ENCODE measurements at places on chromosomes 6 and 20. TPM values are rescaled to one million over a fixed set of nuclear protein-coding genes. Genes with fewer than 3 reads are reported as not detected.
A peak's percentile ranks its signal among the peaks of the same experiment; 100 is the strongest.

DNA sequence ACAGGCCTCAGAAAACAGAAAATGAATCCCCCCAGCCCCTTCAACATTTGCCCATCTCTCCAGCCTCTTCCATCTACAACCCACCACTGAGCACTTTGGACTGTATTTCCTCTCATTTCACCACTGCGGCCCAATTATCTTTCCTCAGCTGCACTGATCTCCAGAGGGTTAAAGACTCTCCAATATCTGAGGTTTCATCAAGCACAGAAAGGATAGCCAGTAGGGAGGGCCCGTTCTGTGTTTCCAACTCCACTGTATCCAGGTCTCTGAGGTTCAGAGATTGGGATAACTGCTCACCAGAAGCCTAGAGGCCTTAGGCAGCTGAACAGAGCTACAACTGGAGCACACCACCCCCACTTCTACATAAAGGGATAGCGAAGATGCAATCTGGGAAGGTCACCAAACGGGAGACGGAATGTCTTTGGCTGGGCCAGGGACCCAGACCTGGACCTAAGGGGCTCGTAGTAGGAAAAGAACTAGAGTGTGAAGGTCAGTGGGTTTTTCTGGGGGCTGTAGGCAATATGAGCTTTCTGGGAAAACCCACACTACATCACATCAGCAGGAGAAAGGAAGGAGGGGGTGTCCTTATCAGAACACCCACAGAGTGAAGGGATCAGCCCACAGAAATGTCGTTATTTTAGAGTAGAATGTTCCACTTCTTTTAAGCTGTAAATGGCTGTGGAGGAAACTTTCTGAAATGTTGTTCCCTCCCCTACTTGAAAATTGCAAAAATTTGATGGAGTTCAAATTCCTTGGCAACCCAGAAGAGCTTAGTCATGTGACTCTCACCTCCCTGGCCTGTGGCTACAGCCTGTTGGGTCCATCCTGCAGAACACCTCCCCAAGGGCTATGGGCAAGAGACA, 7.3 kb downstream of the KCNK5 start:
- H3K4me3 ChIP-seq = no peak overlapping the region
- H3K27ac ChIP-seq = no peak overlapping the region
- no peak for DNase-seq
- no peaks in the 10 kb centered on the region for H3K4me1 ChIP-seq
- 0 out of 2 replicates have a peak, but pooled peaks cover 4% of the 10 kb centered on the region for H3K36me3 ChIP-seq

DNA sequence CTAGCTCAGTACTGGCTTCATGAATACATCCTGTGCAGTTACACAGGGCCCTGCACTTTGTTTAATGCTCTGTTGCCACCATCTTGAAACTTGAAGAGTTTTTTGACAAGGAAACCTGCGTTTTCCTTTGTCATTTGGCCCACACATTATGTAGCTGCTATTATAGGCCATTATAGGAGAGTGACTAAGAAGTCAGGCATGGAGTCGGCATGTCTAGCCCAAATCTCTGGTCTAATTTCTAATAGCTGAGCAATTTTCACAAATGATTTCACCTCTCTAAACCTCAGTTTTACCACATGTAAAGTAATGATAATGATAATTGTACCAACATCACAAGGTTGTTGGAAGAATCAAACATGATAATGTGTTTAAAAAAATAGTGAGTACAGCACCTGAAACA, 67.1 kb upstream of the MYLIP start:
- no peak overlapping the region for H3K27ac ChIP-seq
- no peaks in the 10 kb centered on the region for H3K36me3 ChIP-seq
- peaks cover 2% of the 10 kb centered on the region for H3K27me3 ChIP-seq
- H3K4me1 ChIP-seq = no peaks in the 10 kb centered on the region

GRCh38 chr6:13908955-13909381, 15.8 kb upstream of the RNF182 start:
- DNase-seq = peak; percentile 73
- no peak overlapping the region for H3K4me3 ChIP-seq
- no peak overlapping the region for H3K27ac ChIP-seq
- H3K36me3 ChIP-seq = no peaks in the 10 kb centered on the region

GRCh38 chr6:63624091-63624490, 11.5 kb upstream of the PHF3 start:
- H3K4me1 ChIP-seq = no peaks in the 10 kb centered on the region
- H3K27me3 ChIP-seq = peaks cover 13% of the 10 kb centered on the region
- H3K36me3 ChIP-seq = no peaks in the 10 kb centered on the region
- no peak for DNase-seq
- H3K4me3 ChIP-seq = no peak overlapping the region

Gene SNX9
- 38.8 TPM for total RNA-seq

GRCh38 chr6:34447910-34448309, 18.0 kb upstream of the PACSIN1 start:
- peaks cover 3% of the 10 kb centered on the region for H3K27me3 ChIP-seq
- H3K4me1 ChIP-seq = no peaks in the 10 kb centered on the region
- no peaks in the 10 kb centered on the region for H3K36me3 ChIP-seq
- no peak for DNase-seq
- no peak overlapping the region for H3K27ac ChIP-seq

- H3K36me3 ChIP-seq = no peaks in the 10 kb centered on the region
- peak overlapping the region; percentile 71 for H3K4me3 ChIP-seq
- no peak overlapping the region for H3K27ac ChIP-seq
- peaks cover 18% of the 10 kb centered on the region for H3K4me1 ChIP-seq
These were observed 2.6 kb downstream of the TAGAP start for GRCh38 chr6:159042003-159042825.

DNA sequence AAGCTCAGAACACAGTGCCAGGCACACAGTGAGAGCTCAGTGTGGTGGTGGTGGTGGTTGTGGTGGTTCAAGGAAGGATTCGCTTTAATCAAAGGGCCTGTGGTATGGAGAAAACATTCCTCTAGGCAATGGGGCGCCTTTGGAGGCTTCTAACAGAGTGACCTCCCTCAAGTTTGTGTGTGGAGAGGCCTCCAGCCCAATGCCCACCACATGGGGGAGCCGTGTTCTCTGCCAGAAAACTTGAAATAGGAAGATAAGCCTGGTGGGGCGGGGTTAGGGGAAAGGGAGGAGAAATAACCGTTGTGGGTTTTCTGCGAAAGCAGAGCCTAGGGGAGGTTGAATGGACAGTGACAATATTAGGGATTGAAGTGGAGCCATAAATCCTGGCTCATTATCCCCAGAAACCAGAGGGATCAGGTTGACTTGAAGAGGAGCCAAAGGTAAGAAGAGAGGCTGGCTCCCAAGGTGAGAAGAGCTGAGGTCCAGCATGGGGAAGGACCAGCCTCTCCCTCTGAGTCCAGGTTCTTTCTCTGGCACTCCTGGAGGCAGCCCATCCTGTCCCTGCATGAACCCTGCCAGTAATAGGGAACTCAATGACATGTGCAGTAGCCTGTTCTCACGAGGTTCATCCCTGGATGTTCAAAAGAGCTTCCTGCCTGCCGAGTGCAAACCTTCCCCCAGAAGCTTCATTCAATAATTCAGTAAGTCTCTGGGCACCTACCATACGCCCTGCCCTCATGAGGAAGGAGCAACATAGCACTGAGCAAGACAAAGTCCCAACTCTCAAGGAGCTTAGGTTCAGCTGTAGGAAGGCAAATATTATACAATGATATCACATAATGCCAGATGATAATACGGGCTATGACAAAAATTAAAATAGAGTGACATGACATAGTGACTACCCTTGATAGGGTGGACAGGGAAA, 51.4 kb downstream of the TGM2 start:
- no peaks in the 10 kb centered on the region for H3K27me3 ChIP-seq
- no peak overlapping the region for H3K27ac ChIP-seq
- no peak for DNase-seq
- no peak overlapping the region for H3K4me3 ChIP-seq
- peaks cover 83% of the 10 kb centered on the region for H3K4me1 ChIP-seq

DNA sequence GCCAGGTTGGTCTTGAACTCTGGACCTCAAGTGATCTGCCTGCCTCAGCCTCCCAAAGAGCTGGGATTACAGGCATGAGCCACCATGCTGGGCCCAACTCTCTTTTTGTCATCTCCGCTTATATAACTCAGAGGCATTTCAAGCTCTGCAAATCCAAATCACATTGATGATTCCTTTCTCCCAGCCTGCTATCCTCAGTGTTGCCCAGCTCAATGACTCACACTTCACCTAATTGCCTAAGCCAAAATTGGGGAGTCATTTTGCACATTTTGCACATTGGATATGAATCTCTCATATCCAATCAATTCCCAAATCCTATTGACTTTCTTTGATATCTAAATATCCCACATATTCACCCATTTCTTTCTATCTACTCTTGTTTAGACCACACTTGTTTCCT, 3.9 kb downstream of the UTRN start:
- H3K4me3 ChIP-seq = no peak overlapping the region
- H3K36me3 ChIP-seq = peaks cover 38% of the 10 kb centered on the region
- no peaks in the 10 kb centered on the region for H3K27me3 ChIP-seq
- peaks cover 56% of the 10 kb centered on the region for H3K4me1 ChIP-seq
